ENCODE measurements at places on chromosomes 1 and 21.

DNA sequence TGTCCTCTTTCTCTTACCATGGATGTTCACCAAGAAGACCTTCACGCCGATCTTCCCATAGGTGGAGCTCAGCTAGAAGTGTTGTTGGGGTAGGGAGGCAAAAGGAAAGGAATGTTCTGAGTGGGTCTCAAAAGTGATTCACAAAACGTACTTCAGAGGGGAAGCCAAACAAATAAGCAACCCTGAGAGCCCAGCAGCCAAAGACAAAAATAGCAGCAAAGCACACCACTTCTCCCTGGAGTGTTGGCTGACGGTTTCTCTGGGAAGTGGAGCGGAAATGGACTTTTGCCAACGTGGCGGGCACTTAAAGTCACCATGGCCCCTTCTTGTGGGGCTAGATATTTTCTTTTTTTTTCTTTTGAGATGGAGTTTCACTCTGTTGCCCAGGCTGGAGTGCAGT is 23.1 kb downstream of the SLC26A9 start:
- no peak for DNase-seq

GRCh38 chr1:187696073-187696472 is 867.3 kb downstream of the PLA2G4A start:
- no peak for DNase-seq

- DNase-seq: no peak
Observed at GRCh38 chr1:37177230-37177864, 143.0 kb upstream of the GRIK3 start.

DNA sequence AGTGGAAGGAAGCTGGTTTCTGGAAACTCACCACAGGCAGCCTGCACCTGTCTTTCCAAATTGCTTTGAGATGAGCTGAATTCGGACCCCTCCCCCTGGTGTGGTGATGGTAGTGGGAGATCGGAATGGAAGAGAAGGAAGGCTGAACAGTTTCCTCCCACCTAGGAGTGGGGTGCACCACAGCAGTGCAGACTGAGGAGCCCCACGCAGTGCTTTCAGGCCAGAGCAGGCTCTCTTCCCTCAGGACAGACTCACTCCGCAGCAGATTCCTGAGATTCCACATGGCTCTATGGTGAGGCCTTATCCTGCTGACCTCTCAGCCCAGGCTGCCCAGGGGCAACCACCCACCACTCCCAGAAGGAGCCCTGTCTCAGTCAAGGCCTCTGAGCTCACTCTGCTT is 80.9 kb downstream of the ATP1A1 start:
- no peak for DNase-seq

DNA sequence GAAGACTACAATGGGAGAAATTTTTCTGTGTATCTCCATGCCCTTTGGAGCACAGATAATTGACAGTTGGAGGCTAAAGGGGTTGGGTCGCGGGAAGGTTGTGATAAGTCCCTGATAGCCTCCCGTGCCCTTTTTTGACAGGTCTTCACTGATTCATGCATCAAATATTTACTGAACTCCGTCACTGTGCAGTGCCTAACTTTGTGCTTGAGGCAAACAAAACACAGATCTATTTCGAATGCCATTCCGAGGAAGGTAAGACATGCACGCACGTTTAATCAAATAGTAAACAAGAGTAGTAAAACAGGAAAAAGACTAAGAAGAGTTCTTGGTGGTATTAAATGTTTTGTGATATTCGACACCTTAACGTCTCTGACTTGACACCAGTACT is 494 bp upstream of the PIP5K1A start:
- DNase-seq: no peak

DNA sequence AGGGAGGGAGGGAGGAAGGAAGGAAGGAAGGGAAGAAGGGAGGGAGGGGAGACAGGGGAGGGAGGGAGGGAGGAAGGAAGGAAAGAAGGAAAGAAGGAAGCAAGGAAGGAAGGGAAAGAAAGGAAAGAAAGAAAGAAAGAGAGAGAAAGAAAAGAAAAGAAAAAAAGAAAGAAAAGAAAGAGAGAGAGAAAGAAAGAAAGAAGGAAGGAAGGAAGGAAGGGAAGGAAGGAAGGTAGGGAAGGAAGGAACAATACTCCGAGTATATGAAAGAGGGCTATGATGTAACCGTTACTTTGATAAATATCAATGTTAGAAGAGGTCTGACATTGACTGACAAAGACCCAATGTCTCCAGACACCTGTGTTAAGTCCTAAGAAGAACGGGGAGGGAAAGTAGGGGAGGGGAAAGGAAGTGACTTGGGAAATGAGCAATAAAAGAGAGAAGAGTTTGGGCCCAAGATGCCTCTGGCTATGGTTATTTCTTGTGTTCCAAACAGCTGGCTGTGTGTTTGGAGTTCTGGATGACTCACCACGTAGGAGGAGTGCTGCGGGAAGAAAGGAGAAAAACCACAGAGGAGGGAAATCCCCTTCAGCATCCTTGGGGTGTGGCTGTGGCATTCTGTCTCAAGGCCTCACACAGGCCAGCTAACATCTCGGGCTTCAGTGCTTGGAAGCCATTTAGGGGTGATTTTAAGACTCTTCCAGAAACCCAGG is 37.0 kb upstream of the RXRG start:
- DNase-seq: no peak

GRCh38 chr1:52216907-52217458 is 75.1 kb downstream of the ZFYVE9 start:
- no peak for DNase-seq

- no peak for DNase-seq
Observed at GRCh38 chr1:8397511-8397910, 79.6 kb downstream of the SLC45A1 start.

- DNase-seq: no peak
Observed at GRCh38 chr1:175530622-175531375, 212.6 kb downstream of the TNR start.

- DNase-seq: no peak
Observed at GRCh38 chr1:209584231-209584672, 738 bp downstream of the CAMK1G start.

DNA sequence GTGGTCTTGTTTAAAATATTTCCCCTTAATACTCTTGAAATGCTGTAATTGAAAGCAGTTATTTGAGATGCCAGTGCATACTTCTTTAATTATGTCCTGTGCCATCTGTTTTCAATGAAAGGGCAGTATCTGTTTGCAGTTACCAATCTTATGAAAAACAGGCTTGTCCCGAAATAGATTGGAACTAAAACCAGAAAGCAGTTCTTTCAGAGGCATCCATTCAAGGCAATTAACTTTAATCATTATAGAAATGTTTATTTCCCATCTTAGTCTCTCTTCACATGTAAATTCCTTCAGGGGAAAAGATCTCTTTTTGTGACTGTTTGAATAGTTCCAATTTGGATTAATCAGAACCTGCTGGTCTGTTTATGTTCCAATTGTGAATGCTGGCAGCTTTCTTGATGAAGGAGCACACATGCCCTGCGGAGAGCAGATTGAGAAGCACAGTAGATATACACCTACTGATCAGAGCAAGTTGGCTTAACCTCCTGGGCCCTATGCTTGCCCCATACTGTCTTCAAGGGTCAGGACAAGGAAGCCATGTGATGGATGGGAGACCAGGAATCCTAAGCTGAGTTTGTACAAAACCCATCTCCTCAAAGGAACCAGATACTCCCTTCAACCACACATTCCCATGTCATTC is 41.6 kb upstream of the MROH9 start:
- DNase-seq: no peak

DNA sequence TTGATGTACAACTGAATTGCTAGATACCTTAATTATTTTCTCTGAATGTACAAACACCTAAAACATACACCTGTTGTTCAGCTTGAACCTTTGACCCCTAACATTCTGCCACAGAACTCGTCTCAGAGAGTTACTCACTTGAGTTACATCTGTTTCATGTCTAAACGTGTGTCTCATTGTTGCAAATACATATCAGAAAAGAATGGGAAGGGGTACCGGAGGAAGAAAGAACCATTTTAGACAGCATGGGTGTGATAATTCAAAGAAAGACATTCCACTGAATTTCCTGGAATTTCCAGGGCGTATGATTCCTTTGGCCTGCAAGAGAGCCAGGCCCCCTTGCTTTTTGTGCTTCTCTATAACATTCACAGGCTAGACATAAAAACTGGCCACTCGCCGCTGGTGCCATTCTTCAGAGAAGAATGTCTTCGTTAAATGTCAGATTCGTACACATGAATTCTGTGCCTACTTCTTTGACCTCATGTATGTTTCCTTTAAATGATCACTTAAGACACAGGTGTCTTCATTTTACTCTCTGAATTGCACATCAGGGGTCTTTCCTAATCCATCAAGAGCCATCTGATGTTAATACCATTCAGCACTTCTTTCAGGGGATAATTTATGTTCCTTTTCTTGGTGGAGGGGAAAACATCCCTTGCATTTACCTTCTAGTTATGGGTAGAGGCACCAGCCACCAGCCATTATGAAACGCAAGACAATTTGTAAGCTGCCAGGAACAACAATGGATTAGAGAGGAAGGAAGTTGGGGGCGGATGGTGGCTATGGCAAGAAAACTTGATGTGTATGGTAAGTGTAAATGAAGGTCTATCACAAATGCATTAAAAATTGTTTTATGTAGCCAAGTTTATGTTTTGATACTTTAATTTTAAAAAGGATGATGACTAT is 12.7 kb downstream of the ATF3 start:
- DNase-seq: no peak

GRCh38 chr1:117336088-117336817 is 31.0 kb upstream of the MAN1A2 start:
- DNase-seq: no peak

DNA sequence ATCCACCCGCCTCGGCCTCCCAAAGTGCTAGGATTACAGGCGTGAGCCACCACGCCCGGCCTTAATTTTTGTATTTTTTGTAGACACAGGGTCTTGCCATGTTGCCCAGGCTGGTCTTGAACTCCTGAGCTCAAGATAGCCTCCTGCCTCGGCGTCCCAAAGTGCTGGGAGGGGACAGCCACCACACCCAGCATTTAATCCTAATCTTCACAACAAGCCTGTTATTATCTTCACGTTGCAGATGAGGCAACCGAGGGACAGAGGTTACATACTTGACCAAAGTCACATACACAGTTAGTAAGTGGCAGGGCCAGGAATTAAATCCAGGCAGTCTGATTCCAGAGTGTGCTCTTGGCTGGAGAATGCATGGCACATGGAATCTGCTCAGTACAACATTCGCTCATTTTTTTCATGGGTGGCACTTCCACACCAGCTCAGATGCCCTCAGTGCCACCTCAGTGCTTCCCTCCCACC is 4.8 kb upstream of the GPR37L1 start:
- no peak for DNase-seq

GRCh38 chr1:9351654-9352271 is 59.1 kb downstream of the SPSB1 start:
- no peak for DNase-seq

- no peak for DNase-seq
Observed at GRCh38 chr1:206503591-206504362, 3.6 kb upstream of the RASSF5 start.

DNA sequence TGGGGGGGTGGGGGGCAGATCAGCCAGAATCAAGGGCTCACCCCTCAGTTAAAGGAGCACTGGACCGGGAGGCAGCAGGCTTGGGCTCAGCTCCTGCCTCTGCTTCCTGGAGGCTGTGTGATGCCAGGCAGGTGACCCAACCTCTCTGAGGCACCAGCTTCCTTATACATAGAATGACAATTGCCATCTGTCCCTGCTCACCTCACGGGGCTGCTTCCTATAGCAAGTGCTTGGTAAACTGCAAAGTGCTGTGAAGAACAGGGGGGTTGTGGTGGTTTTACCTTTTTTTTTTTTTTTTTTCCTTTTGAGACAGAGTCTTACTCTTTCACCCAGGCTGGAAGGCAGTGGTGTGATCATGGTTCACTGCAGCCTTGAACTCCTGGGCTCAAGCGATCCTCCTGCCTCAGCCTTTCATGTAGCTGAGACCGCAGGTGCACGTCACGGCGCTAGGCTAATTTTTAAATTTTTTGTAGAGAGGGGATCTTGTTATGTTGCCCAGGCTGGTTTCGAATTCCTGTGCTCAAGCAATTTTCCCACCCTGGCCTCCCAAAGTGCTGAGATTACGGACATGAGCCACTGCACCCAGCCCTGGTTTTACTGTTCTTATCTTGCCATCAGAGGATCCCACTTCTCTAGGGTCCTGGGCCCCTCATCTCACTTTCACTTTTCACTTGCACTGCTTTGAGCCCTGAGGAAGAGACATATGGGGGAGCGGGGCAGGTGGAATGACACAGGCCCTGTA is 11.6 kb downstream of the KCNQ4 start:
- DNase-seq: no peak

DNA sequence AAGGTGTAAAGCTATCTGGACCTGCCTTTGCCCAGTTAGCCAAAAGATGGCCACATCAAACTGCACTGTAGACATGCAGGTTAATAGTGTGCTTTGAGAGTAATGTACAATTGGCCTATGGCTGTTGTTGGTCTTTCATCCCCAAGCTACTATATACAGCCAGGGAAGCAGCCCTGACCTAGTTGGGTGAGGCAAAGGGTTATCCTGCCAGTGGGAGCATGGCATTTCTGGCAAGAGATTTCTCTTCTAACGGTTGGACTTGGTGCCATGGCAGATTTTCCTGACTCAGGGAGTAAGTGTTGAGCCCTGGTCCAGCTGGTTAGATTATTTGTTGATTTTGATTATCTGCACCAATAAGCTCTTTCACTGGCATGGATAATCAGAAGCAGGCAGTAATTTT is 119.8 kb downstream of the SDCCAG8 start:
- DNase-seq: no peak

DNA sequence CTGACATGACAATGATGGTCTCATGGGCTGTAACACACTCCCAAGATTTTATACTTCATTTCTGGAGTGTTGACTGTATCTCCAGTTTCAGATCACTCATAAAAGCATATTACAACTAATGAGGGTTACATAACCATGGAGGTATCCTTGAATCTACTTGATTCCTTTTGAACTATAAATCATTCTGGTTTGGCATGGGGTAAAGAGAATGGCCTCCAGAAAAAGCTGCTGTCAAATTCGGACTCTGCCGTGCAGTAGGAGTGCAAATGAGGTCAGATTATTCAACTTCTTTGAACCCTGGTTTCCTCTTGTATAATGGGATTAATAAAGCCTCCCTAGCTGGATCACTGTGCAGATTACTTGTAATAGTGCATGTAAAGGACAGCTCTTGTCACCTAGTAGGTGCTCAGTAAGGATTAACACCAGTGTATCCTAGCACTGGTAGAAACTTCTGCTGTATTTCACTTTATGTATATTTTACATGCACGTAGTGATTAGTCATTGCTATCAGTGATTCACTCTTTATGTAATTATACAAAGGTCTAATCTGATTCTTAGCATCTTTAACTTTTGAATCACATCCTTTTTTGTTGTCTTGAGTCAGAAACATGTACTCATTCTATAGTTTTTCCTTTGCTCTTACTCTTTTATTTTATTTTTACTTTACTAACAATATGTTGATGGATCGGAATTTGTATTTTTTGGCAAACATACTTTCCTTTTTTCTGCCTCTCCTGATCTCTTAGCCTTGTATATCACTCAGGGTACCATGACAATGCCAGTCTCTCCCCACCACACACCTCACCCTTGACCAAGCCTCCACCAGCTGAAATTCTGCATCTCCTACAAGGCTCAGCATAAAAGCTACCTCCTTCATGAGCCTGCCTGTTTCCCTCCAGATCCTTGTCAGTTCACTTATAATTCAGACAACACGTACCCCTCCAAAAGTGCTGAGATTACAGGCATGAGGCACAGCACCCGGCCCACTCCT is 3.2 kb downstream of the LRRC8C start:
- no peak for DNase-seq

- no peak for DNase-seq
Observed at GRCh38 chr1:158675563-158676323, 10.8 kb downstream of the SPTA1 start.

All from activated T-helper 1 cell treated with anti-CD3 and anti-CD28 coated beads, Interleukin-2, amount 50 U/mL, for 16 hours (primary cell).